Type B pancreatic cell (in vitro differentiated cells): ENCODE measurements at places on chromosomes 5 and 9.

GRCh38 chr5:150562832-150563231 is 54.9 kb downstream of the NDST1 start:
- DNase-seq: no peak

DNA sequence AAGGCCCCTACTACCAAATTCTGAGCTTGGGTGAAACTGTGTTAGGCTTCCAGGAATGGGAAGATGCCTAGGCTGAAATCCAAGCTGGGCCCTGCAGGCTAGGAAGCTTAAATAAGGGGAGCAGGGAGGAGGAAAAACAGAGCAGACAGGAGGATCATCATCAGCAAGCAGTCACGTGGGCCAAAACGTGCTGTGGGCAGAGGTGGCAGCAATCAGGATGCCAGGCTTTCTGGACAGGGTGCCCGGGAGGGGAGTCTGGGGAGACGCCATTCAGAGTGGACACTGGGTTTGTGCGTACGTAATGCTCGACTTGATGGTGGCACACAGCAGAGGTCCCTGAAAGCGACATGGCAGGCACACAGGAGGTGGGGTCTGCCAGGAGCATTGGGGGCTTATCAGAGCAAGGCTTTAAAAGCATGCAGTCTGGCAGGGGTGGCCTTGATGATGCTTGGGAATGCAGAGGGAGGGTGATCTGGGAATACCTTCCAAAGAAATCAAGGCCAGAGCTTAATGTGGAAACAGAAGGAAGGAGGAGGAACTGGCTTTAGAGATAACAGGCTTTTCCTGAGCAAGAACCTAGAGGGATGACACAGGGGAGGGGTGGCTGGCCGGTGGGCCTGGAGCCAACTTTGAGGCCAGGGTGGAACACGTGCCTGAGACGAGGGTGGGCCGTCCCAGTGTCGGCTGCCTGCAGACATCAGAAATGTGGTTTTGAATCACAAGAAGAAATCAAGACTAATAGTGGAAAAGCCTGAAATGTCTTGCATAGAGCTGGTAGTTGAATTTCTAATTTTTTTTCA is 212.5 kb downstream of the GADD45G start:
- peak; percentile 54 for DNase-seq

DNA sequence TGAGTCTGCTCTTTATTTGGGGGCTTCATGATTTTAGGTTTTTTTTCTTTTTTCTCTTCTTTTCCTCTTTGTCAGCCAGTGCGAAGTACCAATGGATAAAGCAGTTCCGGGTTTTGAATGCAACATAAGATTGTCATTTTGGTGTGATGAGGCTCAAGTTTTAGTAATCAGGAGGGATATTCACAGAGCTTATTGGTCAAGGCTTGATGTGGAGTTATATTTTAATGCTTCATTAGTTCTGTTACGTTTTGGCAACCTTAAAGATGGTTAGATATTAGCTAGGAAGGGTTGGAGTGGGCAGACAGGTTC is 1.4 kb downstream of the PIK3R1 start:
- no peak for DNase-seq

GRCh38 chr9:126698756-126699155 is 85.0 kb downstream of the LMX1B start:
- DNase-seq: no peak

DNA sequence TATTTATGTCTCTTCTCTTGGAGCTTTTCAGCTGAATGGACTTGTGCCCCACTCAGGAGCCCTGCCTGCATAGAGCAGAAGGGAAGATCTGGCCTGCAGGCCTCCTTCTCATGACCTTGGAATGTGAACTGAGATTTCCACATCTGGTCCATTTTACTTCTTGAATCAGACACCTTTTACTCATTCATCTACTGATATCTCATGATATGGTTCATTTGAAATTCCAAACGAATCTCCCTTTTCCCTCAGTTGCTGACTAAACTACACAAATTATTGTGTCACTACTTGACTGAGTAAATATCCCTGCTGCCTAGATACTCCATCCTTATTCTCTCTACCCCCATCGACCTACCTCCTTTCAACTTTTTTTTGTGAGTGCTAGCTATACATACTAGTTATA is 138.7 kb downstream of the PLCXD3 start:
- DNase-seq: no peak

- DNase-seq: no peak
These were observed 190.2 kb downstream of the GABBR2 start for GRCh38 chr9:98518556-98518955.

GRCh38 chr5:33891788-33892619 is at the start of gene ADAMTS12:
Gene ADAMTS12, minus strand, starts transcription at chr5:33891990. Its CDS starts 134 bp downstream, at chr5:33891856.
- DNase-seq: peak; percentile 84

- DNase-seq: no peak
These were observed 33.0 kb downstream of the FKBP15 start for GRCh38 chr9:113187929-113188595.

GRCh38 chr5:124997186-124997893 is 250.9 kb upstream of the ZNF608 start:
- DNase-seq: no peak

GRCh38 chr9:89864257-89864656 is 259.4 kb downstream of the GADD45G start:
- no peak for DNase-seq

- DNase-seq: no peak
These were observed 84.3 kb upstream of the SMC2 start for GRCh38 chr9:104009826-104010225.

DNA sequence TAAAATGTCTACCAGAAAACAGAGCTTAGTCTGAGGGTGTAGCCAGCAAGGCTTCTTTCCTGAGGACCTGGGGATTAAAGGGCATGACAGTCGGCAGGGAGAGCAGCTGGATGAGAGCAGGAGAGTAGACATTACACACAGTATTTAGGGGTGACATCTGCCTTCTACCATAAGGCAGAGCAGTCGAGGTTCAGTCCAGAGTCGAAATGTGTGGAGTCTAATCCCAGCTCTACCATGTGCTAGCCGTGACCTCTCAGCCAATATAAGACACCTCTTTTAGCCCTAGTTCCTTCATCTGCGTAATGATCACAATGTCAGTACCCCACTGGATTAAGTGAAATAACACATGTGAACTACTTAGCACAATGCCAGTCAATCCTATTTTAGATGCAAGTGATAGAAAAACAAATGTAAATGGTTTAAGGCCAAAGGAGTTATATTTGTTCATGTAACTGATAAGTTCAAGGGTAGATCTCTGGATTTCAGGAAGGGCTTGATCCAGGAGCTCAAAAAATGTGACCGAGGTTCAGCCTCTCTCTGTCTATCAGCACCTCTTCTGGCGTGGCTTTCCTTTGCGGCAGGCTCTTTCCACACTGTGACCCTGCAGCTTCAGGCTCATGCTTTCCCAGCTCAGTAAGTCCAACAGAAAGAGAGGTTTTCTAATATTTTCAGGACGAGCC is 16.2 kb upstream of the CPLX2 start:
- no peak for DNase-seq

DNA sequence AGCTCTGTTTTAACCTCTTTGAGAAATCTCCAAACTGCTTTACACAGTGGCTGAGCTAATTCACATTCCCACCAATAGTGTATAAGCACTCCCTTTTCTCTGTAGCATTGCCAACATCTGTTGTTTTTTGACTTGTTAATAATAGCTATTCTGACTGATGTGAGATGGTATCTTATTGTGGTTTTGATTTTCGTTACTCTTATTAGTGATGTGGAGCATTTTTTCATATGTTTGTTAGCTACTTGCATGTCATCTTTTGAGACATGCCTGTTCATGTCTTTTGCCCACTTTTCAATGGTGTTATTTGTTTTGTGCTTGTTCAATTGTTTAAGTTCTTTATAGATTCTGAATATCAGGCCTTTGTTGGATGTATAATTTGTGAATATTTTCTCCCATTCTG is 225.2 kb upstream of the TRPC7 start:
- DNase-seq: no peak

- peak; percentile 64 for DNase-seq
These were observed 1.8 kb downstream of the LPCAT1 start for GRCh38 chr5:1521671-1522600.

- no peak for DNase-seq
These were observed 20.5 kb upstream of the B4GALT1 start for GRCh38 chr9:33187519-33188218.

- no peak for DNase-seq
These were observed 100.7 kb downstream of the DRD1 start for GRCh38 chr5:175343308-175343707.
